ENCODE measurements at places on chromosomes 4 and X. TPM values are rescaled to one million over a fixed set of nuclear protein-coding genes. Genes with fewer than 3 reads are reported as not detected.

The MAGEA11 gene
- not detected for total RNA-seq

The BST1 gene
- 5.3 TPM for total RNA-seq

The IDH3G gene
- total RNA-seq = 75.8 TPM

- no peaks in the 10 kb centered on the region for H3K36me3 ChIP-seq
- no peak overlapping the region for H3K4me3 ChIP-seq
- no peaks in the 10 kb centered on the region for H3K27me3 ChIP-seq
- H3K27ac ChIP-seq = no peak overlapping the region
Measured at GRCh38 chr4:137968956-137969678, 273.0 kb downstream of the SLC7A11 start.

- peak; percentile 34 for DNase-seq
- H3K36me3 ChIP-seq = peaks cover 41% of the 10 kb centered on the region
- H3K27me3 ChIP-seq = no peaks in the 10 kb centered on the region
Measured at GRCh38 chr4:70768301-70768948, 46.7 kb downstream of the RUFY3 start.

- peaks cover 6% of the 10 kb centered on the region for H3K27me3 ChIP-seq
- peak overlapping the region; percentile 35 for H3K4me3 ChIP-seq
- H3K36me3 ChIP-seq = no peaks in the 10 kb centered on the region
- H3K27ac ChIP-seq = no peak overlapping the region
- DNase-seq = peak; percentile 17
- no peaks in the 10 kb centered on the region for H3K4me1 ChIP-seq
Measured at GRCh38 chrX:137051978-137052642, 18.3 kb upstream of the GPR101 start.

DNA sequence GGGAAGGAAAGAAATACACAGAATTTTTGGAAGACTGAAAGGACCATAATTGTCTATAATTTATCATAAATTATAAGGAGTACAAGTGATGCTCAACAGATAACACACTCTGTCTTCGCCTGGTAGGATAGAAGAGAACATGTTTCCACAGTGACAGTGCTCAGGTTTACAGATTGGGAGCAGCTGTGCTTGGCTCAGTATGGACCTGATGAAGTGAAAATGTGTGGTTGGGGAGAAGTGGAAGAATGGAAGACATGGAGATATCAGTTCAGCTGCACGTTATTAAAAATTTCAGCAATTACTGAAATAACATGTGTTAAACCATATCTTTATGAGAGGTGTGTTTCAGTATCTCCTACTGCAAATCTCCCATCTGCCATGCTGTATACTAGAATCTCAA is 90.6 kb downstream of the TLL1 start:
- H3K27me3 ChIP-seq = no peaks in the 10 kb centered on the region
- H3K36me3 ChIP-seq = no peaks in the 10 kb centered on the region
- H3K4me1 ChIP-seq = no peaks in the 10 kb centered on the region
- H3K4me3 ChIP-seq = no peak overlapping the region
- H3K27ac ChIP-seq = no peak overlapping the region
- no peak for DNase-seq

DNA sequence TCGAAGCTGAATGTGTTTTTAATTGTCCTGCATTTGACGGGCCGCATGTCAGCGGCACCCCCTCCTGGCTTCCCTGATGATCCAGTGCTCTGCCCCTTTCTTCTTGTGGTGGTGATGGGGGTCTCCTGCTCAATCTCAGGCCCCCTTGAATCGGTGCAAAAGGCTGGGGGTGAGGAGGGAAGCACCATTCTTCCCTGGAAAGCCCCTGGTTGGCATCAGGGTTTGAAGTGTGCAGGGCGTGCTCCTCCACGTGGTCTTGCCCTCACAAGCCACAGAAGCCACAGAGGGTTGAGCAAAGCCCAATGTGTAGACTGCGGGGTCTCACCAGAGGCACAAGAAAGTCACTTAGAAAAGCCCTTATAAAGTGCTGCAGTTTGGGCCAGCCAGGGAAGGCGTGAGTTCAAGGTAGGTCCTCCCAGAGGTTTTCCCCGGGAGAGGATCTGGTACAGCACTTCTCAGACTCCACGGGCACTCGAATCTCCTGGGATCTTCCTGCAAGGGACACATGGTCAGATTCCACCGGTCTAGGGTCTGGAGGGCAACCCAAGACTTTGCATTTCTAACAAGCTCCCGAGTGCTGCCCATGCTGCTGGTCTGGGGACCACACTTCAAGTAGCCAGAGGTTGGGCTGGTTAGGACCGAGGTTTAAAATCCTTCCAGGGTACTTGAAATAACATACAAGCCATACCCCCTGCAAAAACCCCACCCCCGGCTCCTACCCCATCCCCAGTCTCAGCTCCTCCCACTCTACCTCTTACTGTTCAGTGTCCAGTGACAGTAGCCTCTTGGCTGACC is 35.1 kb downstream of the PSAPL1 start:
- H3K36me3 ChIP-seq = no peaks in the 10 kb centered on the region
- H3K27ac ChIP-seq = no peak overlapping the region
- H3K27me3 ChIP-seq = peaks cover 42% of the 10 kb centered on the region
- no peak overlapping the region for H3K4me3 ChIP-seq

The TENM3 gene
- total RNA-seq = 173 TPM

The PASD1 gene
- total RNA-seq = not detected

- H3K27me3 ChIP-seq = peaks cover 40% of the 10 kb centered on the region
- H3K4me3 ChIP-seq = peak within 1 kb of the TSS; percentile 35
- no peaks in the 10 kb centered on the region for H3K36me3 ChIP-seq
Measured at GRCh38 chr4:6200011-6200921, at the start of gene JAKMIP1. JAKMIP1 (minus strand) TSS chr4:6200549; CDS start chr4:6112850, 87,699 bp downstream.

DNA sequence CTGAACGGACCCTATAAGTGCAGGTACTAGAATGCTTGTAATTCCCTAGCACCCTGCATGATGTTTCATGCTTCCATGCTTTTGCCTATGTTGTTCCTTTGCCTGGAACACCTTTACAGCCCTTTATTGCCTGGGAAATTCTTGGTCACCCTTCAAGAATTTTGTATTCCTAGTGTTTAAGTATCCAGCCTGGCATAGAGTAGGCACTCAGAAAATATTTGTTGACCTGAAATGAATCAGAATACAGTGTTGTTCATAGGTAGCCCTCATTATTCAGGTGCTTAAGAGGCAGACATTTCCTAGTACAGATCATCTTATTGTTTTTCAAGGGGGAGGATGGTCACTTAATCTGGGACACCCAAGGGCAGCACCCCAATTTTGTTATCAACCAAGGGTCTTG is 75.3 kb downstream of the AKAP4 start:
- H3K4me1 ChIP-seq = no peaks in the 10 kb centered on the region
- no peak overlapping the region for H3K4me3 ChIP-seq
- no peak overlapping the region for H3K27ac ChIP-seq
- H3K27me3 ChIP-seq = no peaks in the 10 kb centered on the region

DNA sequence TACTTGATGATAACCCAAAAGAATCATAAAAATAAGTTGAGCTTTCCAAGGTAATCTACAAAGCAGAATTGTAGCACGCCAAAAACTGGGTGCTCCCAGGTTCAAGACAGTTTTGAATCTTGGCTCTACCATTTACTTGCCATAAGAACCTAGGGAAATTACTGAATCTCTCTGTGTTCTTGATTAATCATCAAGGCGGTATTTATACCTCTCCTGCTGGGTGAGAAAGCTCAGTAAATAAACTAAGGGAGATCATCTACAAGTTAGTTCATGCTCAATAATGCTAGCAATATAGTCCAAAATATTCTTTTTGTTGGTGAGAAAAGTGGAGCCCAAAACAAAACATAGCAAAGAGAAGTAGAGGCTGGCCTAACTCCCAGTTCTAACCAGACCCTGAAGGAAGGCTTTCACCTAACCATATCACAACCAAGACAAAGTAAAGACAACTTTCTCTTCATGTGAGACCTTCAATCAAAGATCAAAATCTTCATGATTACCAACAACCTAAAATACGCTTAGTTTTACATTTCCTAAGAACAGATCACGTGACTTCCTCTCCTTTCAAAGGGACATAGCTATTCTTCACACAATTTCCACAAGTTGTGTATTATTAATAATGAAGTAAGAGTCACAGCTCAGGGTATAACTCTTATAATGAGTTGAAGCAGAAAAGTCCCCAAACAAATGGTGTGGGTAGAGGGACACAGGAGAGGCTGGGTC is 34.4 kb downstream of the TNIP3 start:
- H3K27ac ChIP-seq = no peak overlapping the region
- H3K4me3 ChIP-seq = no peak overlapping the region
- H3K27me3 ChIP-seq = no peaks in the 10 kb centered on the region
- no peak for DNase-seq

All from IMR-90 (cell line).